ENCODE measurements at places on chromosomes 4 and X.

DNA sequence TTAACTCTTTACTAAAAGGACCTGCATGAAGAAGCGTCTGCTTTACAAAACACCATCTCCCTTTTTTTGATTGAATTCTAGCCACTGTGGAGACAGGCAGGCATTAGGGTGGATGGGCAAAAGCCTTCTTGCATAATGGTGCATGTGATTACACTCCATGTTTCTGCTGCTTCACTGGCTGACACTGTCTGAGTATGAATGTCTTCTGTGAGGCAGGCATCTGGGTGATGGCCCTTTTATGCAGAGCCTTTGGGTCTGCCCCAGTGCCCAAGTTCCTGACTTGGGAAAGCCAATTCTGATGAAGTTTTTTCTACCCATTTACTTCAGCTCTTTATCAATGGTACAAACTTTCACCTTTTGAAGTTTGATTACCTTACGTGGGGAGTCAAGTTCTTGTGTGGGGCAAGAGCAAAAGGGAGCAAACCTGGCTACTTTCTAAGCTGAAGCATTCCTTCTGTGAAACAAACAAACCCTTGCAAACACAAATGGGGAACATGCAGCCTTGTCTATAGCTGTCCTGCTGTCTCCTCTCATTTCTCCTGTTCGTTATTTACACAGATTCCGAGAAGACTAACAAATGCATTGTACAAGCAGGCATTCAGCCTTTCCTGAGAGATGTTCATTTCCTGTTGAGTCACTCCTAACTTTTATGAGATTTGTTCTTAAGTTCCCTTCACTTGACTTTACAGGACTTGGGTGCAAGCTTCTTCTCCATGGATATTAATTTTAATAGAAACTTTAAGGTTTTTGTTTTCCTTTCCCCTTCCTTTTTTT is 301.9 kb downstream of the TLL1 start:
- DNase-seq: no peak

GRCh38 chrX:45011597-45011996 is 138.6 kb downstream of the KDM6A start:
- DNase-seq: no peak

- DNase-seq: no peak
Measured at GRCh38 chr4:54146139-54146538, 46.2 kb downstream of the GSX2 start.

DNA sequence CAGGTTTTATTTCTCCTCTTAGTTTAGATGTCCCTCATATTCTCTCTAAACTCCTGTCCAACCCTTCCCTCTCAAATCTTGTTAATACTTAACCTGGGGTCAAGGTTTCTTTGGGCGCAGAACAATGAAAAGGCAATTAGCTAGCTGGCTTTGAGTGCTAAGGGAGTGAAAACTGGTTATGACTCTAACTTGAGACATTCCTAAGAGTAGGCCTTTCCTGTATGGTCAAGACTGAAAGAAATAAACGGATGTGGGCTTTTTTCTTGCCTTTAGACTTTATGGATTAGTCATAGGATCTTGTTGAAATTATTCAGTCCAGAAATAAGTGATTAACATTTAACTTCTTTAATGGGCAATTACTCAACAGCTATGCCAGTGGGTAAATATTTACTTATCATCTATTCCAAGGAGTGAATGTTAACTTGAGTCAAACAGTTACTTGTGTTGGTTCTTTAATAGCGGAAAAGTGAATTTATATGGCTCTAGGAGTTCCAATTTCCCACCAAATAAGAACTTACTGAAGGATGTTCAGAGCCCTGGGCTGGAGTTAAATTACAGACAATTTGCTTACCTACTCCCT is 141.7 kb upstream of the SCML1 start:
- no peak for DNase-seq

DNA sequence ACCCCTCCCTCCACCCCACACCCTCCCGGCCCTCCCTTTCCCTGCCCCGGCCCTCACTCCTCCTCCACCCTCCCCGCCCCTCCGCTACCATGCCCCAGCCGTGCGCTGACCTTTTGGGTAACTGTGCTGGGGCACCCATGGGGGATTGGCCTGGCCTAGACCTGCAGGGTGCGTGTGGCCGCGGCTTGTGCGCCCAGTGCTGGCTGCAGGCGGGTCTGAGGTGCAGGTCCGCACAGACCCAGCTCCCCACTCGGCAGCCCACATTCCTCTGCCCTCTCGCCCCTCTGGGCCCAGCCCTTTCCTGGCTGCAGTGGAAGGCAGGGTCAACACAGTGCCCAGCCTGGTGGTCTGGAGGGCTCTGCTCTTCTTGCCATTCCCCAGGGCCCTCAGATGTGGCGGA is 24.7 kb downstream of the FGFRL1 start:
- DNase-seq: no peak

- DNase-seq: no peak
Measured at GRCh38 chr4:98521486-98521885, 136.9 kb downstream of the TSPAN5 start.

GRCh38 chr4:80610845-80611677 is 275.5 kb downstream of the CFAP299 start:
- DNase-seq: no peak

- DNase-seq: no peak
Measured at GRCh38 chr4:183300070-183300469, 20.0 kb downstream of the CLDN22 start.

GRCh38 chrX:108473979-108474378 is 34.3 kb downstream of the COL4A5 start:
- no peak for DNase-seq

DNA sequence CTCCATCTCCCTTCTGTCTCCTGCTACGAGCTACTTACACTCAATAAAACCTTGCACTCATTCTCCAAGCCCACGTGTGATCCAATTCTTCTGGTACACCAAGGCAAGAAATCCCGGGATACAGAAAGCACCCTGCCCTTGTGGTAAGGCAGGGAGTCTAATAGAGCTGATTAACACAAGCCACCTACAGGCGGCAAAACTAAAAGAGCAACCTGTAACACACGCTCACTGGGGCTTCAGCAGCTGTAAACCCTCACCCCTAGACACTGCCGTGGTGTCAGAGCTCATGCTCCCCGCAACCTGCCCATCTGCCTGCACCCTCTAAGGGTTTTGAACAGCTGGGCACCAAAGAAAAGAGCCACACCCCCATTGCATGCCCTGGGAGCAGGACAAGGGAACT is 755.4 kb upstream of the HTR2C start:
- no peak for DNase-seq

GRCh38 chr4:87620491-87620890 is 12.2 kb downstream of the DSPP start:
- DNase-seq: no peak

- DNase-seq: no peak
Measured at GRCh38 chr4:186137196-186137794, 32.8 kb downstream of the FAM149A start.

GRCh38 chr4:25984796-25985195 is 70.8 kb downstream of the SMIM20 start:
- DNase-seq: no peak

- no peak for DNase-seq
Measured at GRCh38 chrX:22399437-22400192, 126.9 kb downstream of the CBLL2 start.

- DNase-seq: no peak
Measured at GRCh38 chr4:89249313-89249712, 58.3 kb downstream of the GPRIN3 start.

DNA sequence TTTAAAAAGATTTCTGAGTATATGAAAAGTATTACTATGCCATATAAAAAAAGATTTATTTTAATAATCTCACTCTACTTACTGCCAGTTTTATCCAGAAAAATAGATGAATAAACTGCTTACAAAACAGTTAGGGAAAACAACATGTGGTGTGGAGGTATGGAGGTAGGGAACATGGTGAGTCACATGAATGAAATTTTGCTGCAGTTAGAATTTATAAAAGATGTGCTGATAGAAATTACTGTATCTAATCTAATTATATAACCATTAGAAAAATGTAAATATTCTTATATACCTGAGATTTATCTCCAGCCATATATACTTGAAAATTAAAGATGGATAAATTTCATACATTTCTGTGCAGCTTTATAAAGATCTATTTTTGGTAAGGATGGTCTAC is 184.0 kb upstream of the ANK2 start:
- DNase-seq: no peak

DNA sequence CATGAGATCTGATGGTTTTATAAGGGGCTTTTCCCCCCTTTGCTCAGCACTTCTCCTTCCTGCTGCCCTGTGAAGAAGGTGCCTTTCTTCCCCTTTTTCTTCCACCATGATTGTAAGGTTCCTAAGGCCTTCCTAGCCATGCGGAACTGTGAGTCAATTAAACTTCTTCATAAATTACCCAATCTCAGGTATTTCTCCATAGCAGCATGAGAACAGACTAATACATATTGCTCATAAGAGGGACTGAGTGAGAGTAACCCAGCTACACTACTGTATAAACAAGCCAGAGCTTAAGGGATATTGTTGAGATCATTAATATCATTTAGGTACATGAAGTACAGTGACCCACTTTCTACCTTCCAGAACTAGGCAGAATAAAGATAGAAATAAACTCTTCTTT is 102.9 kb downstream of the TEX13A start:
- no peak for DNase-seq

GRCh38 chrX:71910643-71910985 is at the start of gene NHSL2:
Gene NHSL2 (plus strand): TSS chrX:71910845.
- peak; percentile 48 for DNase-seq

DNA sequence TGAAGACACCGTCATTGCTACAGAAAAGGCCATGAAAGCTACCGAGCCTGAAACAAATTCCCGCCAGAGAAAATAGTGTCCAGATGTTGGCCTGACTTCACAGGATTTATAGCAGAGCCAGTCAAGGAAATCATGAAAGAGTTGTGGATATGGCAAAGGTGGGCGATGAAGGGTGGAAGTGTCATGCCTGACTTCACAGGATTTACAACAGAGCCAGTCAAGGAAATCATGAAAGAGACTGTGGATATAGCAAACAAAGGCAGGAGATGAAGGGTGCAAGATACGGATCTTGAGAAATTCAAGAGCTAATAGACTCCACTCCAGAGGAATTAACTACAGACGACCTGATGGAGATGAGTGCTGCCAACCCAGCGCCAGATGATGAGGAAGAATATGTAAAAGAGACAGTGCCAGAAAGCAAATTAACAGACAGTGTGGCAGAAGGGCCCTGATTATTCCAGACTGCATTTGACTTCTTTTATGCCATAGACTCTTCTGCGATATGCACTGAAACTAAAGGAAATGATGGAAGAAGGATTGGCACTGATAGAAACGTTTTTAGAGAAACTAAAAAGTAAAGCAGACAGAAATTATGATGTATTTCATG is 17.2 kb downstream of the TRMT44 start:
- DNase-seq: no peak

GRCh38 chr4:155903453-155903852 is at the start of gene TDO2:
Gene TDO2 (plus strand): TSS chr4:155903696. CDS start chr4:155903759, 63 bp downstream.
- DNase-seq: no peak

GRCh38 chrX:22041907-22042530 is 9.9 kb downstream of the PHEX start:
- no peak for DNase-seq

- DNase-seq: no peak
Measured at GRCh38 chrX:115362334-115363095, 73.0 kb downstream of the LUZP4 start.

DNA sequence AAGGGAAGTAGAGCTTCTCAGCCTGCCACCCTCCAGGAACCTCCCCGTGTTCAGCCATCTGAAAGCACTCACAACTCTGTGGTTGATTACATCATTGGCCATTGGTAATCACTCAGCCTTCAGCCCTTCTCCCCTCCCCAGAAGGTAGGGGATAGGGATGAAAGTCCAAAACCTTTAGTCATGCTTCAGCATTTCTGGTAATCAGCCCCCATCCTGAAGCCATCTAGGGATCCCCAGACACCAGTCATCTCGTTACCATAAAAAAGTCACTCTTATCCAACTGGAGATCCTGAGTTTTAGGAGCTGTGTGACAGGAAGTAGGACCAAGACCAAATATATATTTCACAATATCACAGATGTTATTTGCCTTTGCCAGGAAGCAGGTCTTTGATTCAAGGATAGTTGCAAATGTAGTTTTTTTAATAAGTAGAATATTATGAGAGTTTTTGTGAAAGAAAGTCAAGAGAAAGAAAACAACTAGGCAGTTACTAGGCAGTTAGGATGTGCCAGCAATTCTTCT is 364.6 kb upstream of the NOCT start:
- peak; percentile 35 for DNase-seq

- no peak for DNase-seq
Measured at GRCh38 chrX:72201836-72202536, 20.4 kb downstream of the PIN4 start.

DNA sequence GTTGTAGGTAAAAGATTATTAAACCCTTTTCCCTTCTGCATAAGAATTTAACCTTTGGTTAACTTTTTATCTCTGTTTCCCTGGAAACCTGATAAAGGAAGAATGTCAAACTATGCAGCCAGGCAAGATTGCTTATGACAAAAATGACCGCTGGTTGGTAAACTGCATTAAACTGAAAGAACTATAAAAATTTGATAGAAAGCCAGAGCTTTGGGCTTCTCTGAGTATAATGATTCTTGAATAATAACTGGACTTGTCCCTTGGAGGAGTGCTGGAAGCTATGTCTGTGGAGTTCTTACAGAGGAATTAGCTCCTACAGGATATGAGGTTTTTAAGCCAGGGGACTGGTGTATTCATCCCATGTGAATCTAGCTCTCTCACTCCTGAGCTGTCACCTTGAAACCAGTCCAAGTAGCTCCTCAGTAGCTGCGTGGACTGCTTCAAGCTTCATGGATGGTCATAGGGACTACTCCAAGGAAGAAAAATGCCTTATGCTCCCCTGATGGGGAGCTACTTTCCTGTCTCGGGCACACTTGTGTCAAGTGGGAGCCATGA is 52.0 kb downstream of the RASL11B start:
- no peak for DNase-seq

- no peak for DNase-seq
Measured at GRCh38 chr4:175176710-175177109, 258.6 kb downstream of the ADAM29 start.

- no peak for DNase-seq
Measured at GRCh38 chrX:3699821-3700381, 13.5 kb downstream of the PRKX start.

GRCh38 chr4:150212927-150213326 is 134.7 kb downstream of the DCLK2 start:
- DNase-seq: no peak

- no peak for DNase-seq
Measured at GRCh38 chr4:102308032-102308799, 37.1 kb downstream of the SLC39A8 start.

DNA sequence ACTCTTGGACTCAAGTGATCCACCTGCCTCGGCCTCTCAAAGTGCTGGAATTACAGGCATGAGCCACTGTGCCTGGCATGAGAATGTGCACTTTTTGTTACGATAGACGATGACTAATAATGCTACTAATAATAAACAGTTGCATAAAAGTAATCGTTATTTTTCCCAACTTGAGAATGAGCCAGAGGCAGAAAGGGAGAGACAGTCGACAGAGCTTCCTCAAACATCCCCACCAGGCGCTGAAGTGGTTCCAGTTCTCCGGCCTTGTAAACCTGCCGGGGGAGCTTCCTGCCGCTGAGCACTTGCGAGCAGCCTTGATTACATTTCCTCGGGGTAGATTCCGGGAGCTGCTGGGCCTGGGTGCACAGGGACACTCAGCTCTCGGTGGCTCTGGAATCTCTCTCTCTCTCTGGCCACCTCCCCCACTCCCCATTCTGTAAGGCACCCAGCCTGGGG is 8.9 kb upstream of the HTRA3 start:
- no peak for DNase-seq

Measured in left hindlimb (tissue), 1 donor.